ENCODE measurements at places on chromosomes 1 and 21.

- no peak for DNase-seq
Observed at GRCh38 chr1:101394041-101394440, 157.2 kb downstream of the S1PR1 start.

DNA sequence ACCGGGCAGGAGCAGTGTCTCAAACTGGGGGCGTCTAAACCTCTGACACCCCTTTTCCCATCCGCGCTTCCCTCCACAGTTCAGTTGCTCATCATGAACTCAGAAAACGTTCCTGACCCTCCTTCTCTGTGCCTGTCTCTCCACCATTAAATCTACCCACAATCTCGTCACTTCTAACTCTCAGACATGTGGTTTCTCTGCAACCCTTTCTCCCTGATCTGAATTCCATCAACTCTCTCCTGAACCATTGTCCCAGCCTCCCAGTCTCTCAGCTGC, 3.8 kb downstream of the TTC34 start:
- DNase-seq, result no peak

DNA sequence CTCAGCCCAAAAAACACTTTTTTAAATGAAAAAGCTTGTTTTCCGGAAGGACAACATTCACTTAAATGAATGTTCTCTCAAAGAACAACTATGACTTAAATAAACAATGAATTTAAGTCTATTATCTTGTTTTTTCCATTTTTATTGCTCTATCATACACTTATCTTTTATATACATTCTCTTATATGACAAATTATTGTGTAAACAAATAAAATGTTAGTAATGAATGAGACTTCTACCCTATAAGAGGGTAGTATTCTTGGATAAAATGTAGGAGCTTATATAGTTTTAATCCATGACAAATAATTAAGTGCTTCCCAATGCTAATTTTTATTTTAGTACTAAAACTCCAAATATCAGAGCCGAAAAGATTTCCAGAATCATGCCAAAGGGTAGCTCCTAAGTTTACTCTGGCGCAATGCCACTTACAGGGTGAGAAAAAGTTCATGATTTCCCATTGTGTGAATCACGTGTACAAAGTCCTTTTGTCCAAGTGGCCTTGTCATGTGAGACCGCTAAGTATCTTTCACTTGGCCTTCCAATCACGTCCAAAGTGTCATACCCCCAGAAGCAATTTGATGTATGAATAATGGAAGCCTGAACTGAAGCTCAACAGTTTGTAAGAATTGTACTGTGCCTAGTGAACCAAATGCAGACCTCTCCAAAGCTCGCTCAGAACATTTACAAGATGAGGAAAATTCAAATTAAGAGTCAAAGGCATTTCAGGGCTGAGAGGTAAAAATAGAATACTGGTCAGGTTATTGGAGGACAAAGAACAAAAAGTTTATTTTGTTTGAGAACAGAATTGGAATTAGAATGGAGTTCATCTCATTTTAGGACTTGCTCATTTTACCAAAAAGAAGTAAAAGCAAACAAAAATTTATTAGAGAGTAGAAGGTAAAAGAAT, 56.6 kb upstream of the C1orf21 start:
- DNase-seq, result no peak

DNA sequence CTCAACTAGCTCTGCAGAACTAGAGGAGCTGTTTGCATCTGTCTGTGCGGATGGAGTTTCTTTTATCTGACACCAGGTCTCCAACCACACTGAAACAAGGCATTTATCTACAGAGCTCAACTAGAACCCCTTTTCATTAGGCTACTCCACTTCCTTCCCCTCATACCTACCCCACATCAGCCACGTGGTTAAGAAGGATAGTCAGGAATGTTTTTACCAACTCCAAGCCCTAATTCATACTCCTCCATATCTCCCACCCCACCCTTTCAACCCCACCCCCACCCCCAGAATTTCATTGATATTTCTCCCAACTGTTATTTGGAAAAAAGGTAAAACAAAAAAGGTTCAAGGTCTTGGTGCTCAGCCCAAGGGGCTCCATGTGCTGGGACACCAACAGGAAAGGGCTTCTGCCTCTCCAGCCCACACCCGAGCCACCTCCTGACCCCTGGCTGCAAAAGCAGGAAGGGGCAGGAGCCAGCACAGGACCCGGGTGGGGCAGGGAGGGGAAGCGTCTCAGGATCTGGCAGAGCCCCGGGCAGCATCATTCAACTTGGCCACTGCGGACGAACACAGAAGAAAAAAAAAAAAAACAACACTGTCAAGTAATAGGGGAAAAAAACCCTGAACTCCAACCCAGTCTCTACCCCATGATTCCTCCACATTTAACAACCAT, 7.0 kb downstream of the ENSA start:
- no peak for DNase-seq

DNA sequence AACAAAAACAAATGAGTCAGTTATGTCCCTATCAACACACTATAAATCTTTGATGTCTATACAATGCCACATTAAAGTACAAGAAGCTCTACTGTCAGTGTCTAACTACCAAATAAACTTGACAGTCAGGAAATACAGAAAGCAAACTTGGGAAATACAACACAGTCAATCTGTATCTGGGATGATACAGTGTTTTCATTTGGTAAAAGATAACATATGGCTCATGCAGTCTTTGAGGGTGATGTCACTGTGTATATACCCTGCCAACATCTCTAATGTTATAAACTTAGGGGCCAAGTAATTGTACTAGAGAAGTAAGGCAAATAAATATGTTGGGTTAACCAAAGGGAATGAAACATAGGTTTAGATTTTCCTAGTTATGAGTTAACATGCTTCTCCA, 552.5 kb upstream of the ADAMTS5 start:
- DNase-seq, result no peak

- no peak for DNase-seq
Observed at GRCh38 chr21:27333096-27333495, 366.2 kb upstream of the ADAMTS5 start.

- no peak for DNase-seq
Observed at GRCh38 chr1:150387200-150387599, 23.3 kb downstream of the RPRD2 start.

DNA sequence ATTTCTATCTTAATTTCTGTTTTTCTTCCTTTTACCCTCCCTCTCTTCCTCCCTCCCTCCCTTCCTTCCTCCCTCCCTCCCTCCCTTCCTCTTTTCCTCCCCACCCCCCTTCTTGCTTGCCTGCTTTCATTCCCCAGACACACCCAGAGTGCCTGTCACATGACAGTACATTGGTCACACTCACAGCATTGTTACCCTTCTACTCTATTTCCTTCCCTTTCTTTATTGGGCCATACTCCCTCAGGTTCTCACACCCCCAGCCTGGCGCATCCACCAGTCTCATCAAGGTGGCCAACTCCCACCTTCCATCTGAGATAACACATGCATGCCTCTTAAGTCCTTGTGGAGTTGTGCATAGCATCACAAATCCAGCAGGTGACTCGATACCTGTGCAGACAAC, 10.9 kb downstream of the TMPRSS3 start:
- no peak for DNase-seq

GRCh38 chr1:205128050-205128449, 6.3 kb upstream of the RBBP5 start:
- DNase-seq, result no peak

GRCh38 chr1:219573960-219574359, 38.9 kb downstream of the ZC3H11B start:
- no peak for DNase-seq

DNA sequence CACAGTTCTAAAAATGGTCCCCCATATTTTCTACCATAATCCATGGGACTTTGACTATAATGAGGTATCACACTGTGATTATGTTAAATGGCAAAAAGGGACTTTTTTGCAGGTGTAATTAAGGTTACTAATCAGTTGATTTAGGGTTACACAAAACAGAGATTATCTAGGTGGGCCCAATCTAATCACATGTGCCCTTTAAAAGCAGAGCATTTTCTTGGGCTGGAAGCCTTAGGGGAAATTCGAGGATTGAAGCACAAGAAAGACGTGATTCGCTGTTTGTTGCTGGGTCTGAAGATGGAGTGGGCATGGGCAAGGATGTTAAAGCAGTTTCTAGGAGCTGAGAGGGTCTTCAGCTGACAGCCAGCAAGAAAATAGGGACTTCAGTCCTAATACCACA, 13.4 kb downstream of the RAVER2 start:
- no peak for DNase-seq

- no peak for DNase-seq
Observed at GRCh38 chr1:70948396-70949017, 99.1 kb downstream of the PTGER3 start.

DNA sequence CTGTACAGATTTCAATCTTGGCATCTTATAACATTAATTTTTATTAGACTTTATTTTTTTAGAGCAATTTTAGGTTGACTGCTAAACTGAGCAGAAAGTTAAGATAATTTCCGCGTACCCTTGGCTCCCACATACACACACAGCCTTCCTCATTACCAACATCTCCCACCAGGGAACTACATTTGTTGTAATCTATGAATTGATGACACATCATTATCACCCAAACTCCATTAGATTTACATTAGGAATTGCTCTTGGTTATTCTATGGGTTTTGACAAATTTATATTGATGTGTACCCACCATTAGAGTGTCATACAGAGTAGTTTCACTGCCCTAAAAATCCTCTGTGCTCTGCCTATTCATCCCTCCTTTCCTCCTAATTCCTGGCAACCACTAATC, 56.4 kb upstream of the GRIK3 start:
- DNase-seq, result no peak

- DNase-seq, result no peak
Observed at GRCh38 chr1:63983391-63984256, 209.8 kb downstream of the ROR1 start.

GRCh38 chr21:9763306-9763705, 758.1 kb upstream of the TPTE start:
- DNase-seq, result no peak

- DNase-seq, result no peak
Observed at GRCh38 chr1:43512133-43512532, 18.6 kb upstream of the PTPRF start.

GRCh38 chr1:178613271-178613945, 100.5 kb downstream of the TEX35 start:
- no peak for DNase-seq

GRCh38 chr1:31507221-31507620, 69.1 kb upstream of the TINAGL1 start:
- DNase-seq, result no peak

DNA sequence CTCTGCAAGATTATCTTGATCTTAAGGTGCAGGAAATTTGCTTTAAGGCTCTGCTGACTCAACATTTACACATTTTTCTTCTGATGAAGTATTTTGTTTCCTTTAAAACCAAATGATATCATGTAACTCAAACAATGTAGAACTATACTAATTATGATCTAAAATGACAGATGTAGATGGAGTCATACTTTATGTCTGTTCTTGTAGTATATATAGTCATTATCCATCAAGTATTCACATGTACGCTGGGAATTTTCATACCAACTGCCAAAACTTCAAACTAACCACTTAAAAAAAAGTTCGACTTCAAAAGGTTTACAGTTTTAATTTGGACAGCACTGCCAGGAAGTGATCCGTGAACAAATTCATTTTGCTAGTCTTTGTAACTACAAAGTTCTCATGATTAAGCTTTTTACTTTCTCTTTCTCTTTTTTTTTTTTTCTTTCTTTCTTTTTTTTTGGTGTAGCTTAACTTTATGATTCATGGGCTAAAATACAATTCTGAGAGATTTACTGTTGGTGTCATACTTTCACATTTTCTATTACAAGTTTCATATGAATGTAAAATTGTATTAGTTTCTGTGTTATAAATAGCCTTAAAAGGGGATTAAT, 509.0 kb upstream of the CXADR start:
- DNase-seq, result no peak

GRCh38 chr1:80457409-80457808, 1343.3 kb upstream of the ADGRL2 start:
- DNase-seq, result no peak

GRCh38 chr1:235632506-235633401, 16.8 kb downstream of the GNG4 start:
- no peak for DNase-seq

GRCh38 chr1:70847013-70847412, 200.6 kb downstream of the PTGER3 start:
- DNase-seq, result no peak

DNA sequence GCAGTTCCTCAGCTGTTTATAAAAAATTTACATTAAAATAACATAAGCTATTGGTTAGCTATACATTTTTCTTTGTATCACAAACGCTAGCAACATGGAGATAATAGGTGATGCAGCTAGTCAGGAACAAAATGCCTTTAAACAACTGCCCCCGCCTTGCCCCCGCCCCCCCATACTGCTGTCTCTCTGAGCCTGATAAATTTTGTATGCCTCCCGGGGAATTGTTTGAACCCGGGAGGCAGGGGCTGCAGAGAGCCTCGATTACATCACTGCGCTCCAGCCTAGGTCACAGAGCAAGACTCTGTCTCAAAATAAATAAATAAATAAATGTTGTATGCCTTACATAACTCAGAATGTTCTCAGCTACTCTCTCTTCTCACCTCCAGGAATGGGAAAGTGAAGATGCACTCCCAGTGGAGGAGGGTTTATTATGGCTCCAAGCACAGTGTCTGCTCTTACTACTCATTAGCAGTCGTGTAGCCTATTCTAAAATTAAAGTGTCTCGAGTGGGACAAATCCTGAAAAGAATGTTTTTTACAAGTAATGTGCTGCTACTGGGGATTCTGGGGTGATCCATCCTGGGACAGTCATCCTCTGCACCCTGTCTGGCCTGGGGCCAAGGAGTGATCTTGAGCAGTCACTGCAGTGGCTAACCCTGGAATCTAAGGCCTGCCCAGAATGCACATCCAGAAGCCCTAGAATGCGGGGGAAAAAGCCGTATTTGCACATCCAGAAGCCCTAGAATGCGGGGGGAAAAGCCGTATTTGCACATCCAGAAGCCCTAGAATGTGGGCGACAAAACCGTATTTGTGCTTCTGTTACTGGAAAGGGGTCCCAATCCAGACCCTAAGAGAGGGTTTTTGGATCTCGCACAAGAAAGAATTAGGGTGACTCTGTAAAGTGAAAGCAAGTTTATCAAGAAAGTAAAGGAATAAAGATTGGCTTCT, 39.4 kb upstream of the ZNF496 start:
- no peak for DNase-seq

Measured in stimulated activated CD8-positive, alpha-beta memory T cell treated with anti-CD3 and anti-CD28 coated beads, Interleukin-12 subunit alpha, Interleukin-12 subunit beta, amount 100 ng/mL, for 1 hour (primary cell).